ENCODE measurements at places on chromosomes 6 and 20. TPM values are rescaled to one million over a fixed set of nuclear protein-coding genes. Genes with fewer than 3 reads are reported as not detected.

The BPIFB1 gene
- total RNA-seq = 1.4 TPM

The TNXB gene
- total RNA-seq = 24.1 TPM

The BPIFB2 gene
- total RNA-seq = not detected

The NR2E1 gene
- total RNA-seq = 0.48 TPM

The KIF13A gene
- 51.3 TPM for total RNA-seq

The CYP21A2 gene
- not detected for total RNA-seq

The MAFB gene
- 14.2 TPM for total RNA-seq

The SLC2A10 gene
- 33.5 TPM for total RNA-seq

The GPX5 gene
- total RNA-seq = 4.6 TPM

The SPATA25 gene
- total RNA-seq = 3.6 TPM

The CNR1 gene
- total RNA-seq = 4.8 TPM

Data from umbilical cord (tissue), 2 donors.